CD8-positive, alpha-beta memory T cell (primary cell): ENCODE measurements at places on chromosomes 6 and 20. TPM values are rescaled to one million over a fixed set of nuclear protein-coding genes. Genes with fewer than 3 reads are reported as not detected.

The CRISP3 gene
- total RNA-seq = not detected

DNA sequence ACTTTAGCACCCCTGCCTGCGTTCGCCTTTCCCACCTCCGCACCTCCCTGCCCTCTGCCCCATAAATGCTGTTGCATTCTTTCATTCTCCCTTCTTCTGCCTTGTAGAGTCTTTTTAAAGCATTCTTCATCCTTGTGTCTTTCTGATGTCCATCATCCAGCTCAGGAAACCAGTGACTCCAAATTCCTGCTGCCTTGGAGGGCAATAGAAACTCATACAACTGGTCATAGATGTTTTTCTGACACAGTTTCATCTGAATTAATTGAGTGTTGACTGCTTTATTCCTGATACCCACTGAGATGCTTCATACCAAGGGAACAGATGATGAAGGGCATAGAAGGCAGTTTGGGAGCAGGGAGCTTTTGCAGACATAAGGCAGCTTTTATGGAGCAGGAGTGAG is 19.6 kb downstream of the PLEKHG1 start:
- DNase-seq = no peak
- no peak overlapping the region for H3K4me3 ChIP-seq
- no peaks in the 10 kb centered on the region for H3K36me3 ChIP-seq
- no peak overlapping the region for H3K27ac ChIP-seq

GRCh38 chr6:45699663-45700062 is 316.0 kb downstream of the CLIC5 start:
- no peak overlapping the region for H3K27ac ChIP-seq
- no peaks in the 10 kb centered on the region for H3K4me1 ChIP-seq
- no peaks in the 10 kb centered on the region for H3K27me3 ChIP-seq

The KIAA1755 gene
- not detected for total RNA-seq
